ENCODE measurements at places on chromosomes 3 and 15. TPM values are rescaled to one million over a fixed set of nuclear protein-coding genes. Genes with fewer than 3 reads are reported as not detected.

LRRC34 gene
- polyA plus RNA-seq = 4.6 TPM

A4GNT gene
- not detected for polyA plus RNA-seq

LSMEM2 gene
- 0.10 TPM for polyA plus RNA-seq

- peaks cover 4% of the 10 kb centered on the region for H3K36me3 ChIP-seq
- no peak overlapping the region for H3K27ac ChIP-seq
- DNase-seq = no peak
- H3K4me1 ChIP-seq = no peaks in the 10 kb centered on the region
- no peaks in the 10 kb centered on the region for H3K27me3 ChIP-seq
- H3K4me3 ChIP-seq = no peak overlapping the region
Observed at GRCh38 chr3:43726521-43726920, 35.8 kb downstream of the ABHD5 start.

DNA sequence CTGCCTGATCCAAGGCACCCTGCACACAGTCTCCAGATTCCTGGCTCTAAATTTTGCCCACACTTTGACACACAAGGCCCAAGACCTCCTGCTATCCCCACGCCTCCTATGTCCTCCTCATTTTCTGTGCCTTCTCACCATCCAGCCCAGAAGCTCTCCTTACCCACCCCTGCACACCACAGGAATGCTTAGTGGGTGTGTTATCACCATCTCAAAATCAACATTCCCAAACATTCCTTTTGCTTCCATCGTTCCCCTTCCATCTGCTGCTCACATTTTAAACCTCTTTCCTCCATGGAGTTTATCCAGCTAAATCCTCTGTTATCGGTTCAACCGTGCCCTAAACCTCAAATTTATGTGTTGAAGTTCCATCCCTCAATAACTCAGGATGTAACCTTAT, 43.9 kb downstream of the DGKG start:
- no peak for DNase-seq
- no peaks in the 10 kb centered on the region for H3K4me1 ChIP-seq
- no peak overlapping the region for H3K27ac ChIP-seq
- no peaks in the 10 kb centered on the region for H3K36me3 ChIP-seq
- H3K27me3 ChIP-seq = no peaks in the 10 kb centered on the region
- no peak overlapping the region for H3K4me3 ChIP-seq

GRCh38 chr3:108486338-108486737, 24.1 kb downstream of the MYH15 start:
- H3K27me3 ChIP-seq = no peaks in the 10 kb centered on the region
- no peak overlapping the region for H3K4me3 ChIP-seq
- peaks cover 23% of the 10 kb centered on the region for H3K4me1 ChIP-seq
- no peak overlapping the region for H3K27ac ChIP-seq
- peak; percentile 10 for DNase-seq
- H3K36me3 ChIP-seq = no peaks in the 10 kb centered on the region

GRCh38 chr3:25683882-25684281, 19.2 kb upstream of the TOP2B start:
- no peaks in the 10 kb centered on the region for H3K36me3 ChIP-seq
- no peak overlapping the region for H3K27ac ChIP-seq
- no peak for DNase-seq
